ENCODE measurements at places on chromosomes 2 and 18. TPM values are rescaled to one million over a fixed set of nuclear protein-coding genes. Genes with fewer than 3 reads are reported as not detected.

Gene CACNB4
- 4.3 TPM for total RNA-seq

Gene DLX2
- total RNA-seq: 0.59 TPM

Gene LOXHD1
- total RNA-seq: not detected

Gene PDE1A
- total RNA-seq: 42.0 TPM

Gene ACKR3
- total RNA-seq: 26.8 TPM

Gene SCN7A
- not detected for total RNA-seq

Gene SLC4A5
- total RNA-seq: 2.7 TPM

Gene GPR35
- total RNA-seq: 1.5 TPM

Gene DNAH7
- 2.9 TPM for total RNA-seq

Gene CTIF
- total RNA-seq: 65.9 TPM

Gene CCBE1
- 53.0 TPM for total RNA-seq

Gene UGT1A3
- not detected for total RNA-seq

Gene IL36RN
- total RNA-seq: not detected

Gene PROKR1
- not detected for total RNA-seq

Gene RSAD2
- total RNA-seq: 0.72 TPM

Gene TBC1D8
- 13.4 TPM for total RNA-seq

Gene ANKRD30B
- 11.5 TPM for total RNA-seq

Gene TXNDC2
- total RNA-seq: 0.36 TPM

Gene BOLL
- not detected for total RNA-seq

Gene HOXD9
- total RNA-seq: 0.36 TPM

Gene PLCD4
- 2.5 TPM for total RNA-seq

Gene SRD5A2
- total RNA-seq: not detected

Gene SP5
- total RNA-seq: not detected

Gene OTOF
- not detected for total RNA-seq

Gene ASB18
- total RNA-seq: under 0.01 TPM

Gene FAM110C
- total RNA-seq: not detected

Gene EXOC6B
- 24.5 TPM for total RNA-seq

Gene PRKCE
- 22.1 TPM for total RNA-seq

Gene LRP1B
- not detected for total RNA-seq

Gene DCC
- not detected for total RNA-seq

Gene ERBB4
- total RNA-seq: not detected

Gene ORC4
- 22.4 TPM for total RNA-seq

Gene GRHL1
- total RNA-seq: 0.29 TPM

Gene SGO2
- total RNA-seq: 3.2 TPM

Gene TIMM21
- total RNA-seq: 15.6 TPM

Gene TDRD15
- not detected for total RNA-seq

Gene CKAP2L
- 1.5 TPM for total RNA-seq

Gene GLI2
- 3.8 TPM for total RNA-seq

Gene MEP1B
- total RNA-seq: not detected

Gene C2orf69
- 20.3 TPM for total RNA-seq

Gene MYO5B
- total RNA-seq: 0.36 TPM

Gene FEV
- total RNA-seq: not detected

Gene NAT8
- total RNA-seq: not detected

Gene GPR75
- total RNA-seq: 1.8 TPM

Gene CCDC195
- not detected for total RNA-seq

Gene SKOR2
- total RNA-seq: not detected

Gene MC4R
- not detected for total RNA-seq

Measured in osteoblast (primary cell).